ENCODE measurements at places on chromosomes 1 and 21.

- DNase-seq, result no peak
Observed at GRCh38 chr1:169027607-169028320, 78.7 kb upstream of the ATP1B1 start.

DNA sequence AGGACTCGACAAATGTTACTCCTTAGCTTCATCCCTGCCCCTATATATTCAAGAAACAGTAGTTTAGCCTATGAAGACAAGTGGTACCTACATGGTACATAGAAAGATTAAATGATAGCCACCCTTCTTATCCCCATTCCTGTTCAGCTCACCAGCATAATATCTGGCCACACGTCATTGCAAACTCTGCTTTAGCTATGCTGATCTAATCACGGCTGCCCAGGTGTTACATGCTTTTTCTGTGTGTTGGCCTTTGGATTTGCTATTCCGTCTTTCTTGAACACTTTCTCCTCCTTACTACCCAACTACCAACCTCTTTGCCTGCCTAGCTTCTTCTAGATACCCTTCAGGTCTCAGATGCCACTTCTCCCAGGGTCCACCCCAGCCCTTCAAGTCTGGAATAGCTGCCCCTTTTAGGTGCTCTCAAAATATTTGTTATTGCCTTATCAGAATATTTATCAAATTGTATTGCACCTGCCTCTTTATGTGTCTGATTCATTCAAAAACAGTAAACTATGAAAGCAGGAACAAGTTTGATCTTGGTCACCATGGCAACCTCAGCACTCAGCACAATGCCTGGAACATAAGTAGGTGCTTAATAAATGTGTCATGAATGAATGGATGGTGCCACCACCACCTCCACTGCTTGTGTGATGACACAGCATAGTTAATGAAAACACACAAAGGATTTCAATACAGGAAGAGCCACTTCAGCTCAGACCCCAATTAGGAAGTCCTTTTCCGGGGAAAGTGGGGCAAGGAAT, 11.4 kb upstream of the DNASE2B start:
- no peak for DNase-seq

DNA sequence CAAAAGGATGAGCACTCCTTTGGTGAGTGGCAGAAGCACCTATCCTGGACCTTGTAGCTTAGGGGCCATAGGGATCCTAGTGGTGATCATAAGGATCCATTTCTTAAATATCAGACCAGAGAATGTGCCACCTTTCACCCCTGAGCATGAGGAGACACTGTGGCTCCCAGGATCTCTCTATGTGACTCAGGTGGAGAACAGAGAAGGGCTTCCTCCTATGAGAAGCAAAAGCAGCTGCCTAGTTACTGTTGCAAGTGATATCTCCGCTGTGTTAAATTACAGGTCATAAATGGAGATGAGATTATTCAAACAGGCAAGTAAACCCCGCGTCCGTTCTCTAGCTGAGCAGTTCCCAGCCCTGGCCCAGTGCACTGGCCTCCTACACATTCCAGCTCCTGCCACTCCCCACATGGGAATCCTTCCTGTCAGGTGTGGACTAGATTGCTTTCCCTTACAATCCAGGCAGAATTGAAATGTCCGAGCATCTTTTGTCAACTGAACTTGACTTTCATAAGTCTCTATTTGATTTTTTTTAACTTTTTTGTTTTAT, 26.3 kb downstream of the CLEC20A start:
- DNase-seq, result no peak

GRCh38 chr1:88463401-88463985, 220.6 kb upstream of the PKN2 start:
- DNase-seq, result no peak

DNA sequence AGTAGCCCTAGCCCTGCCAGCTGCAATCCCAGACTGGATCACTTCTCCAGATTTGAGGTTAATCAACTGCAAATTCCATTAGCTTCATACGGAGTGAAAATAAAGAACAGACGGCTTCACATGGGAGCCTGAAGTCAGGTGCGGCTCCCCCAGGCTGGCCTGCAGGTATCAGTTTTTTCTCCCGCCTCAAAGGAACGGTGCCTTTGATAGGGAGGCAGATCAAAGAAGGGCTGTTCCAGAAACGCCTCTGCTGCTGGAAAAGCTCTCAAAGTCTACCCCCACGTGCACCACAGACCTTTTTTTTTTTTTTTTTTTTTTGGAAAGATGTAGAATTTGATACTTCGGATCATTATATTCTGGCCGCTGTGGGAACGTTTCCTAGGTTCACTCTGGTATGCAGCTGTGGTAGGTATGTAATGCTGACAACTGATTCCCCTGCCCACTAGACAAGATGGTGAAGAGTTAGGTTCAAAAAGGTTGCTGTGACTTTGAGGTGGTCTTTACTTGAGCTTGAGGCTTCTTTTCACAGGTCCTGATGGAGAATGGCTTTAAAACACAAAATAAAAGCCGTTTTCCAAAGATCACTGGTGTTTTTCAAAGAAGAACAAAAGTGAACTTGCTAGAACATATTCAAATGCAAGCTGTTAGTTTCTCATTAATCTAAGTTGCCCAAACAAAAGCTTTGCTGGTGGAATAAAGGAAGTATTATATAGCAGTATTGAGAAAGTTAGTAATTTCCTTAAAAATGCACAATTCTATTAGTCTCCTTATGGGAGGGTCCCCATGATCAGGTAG, 189.0 kb upstream of the NFIA start:
- DNase-seq, result no peak

All from activated gamma-delta T cell treated with Interleukin-2 at 50 U/mL for 16 hours (primary cell).